Activated CD8-positive, alpha-beta memory T cell treated with anti-CD3 and anti-CD28 coated beads, Interleukin-2, amount 50 U/mL, for 4 hours (primary cell): ENCODE measurements at places on chromosomes 1 and 21.

DNA sequence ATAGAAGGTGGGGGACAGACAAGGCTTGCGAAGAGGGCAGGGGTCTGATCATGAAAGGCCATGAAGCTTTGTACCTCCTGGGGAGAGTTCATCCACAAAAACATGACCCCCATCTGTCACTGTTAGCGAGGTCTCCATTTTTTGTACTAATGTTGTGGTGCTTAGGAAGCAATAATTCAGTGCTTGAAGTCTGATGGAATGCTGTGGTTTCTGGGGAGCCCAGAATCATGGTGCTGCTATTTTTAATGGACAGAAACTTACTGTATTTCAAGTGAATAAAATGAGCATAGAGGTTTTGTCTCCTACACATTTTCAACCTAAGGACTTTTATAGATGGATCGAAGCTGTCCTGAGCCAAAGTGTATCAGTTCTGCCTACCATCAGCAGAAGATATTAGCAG is 28.2 kb upstream of the RGL1 start:
- no peak for DNase-seq

GRCh38 chr1:61358770-61359455 is 276.6 kb downstream of the NFIA start:
- DNase-seq = no peak

DNA sequence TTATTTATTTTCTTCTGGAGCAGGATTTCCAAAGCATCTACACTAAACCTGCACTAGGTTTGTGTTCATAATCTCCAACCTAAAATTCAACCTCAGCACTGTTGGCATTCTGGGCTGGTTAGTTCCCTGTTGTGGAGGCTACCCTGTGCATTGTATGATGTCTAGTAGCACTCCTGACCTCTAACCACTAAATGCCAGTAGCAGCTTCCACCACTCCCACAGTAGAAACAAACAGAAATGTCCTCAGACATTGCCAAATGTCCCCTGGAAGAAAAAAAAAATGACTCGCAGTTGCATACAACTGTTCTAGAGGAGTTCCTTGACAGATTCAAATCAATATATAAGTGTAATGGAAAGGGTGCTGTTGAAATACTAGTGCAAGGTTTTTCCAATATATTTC is 18.9 kb downstream of the GRIK1 start:
- DNase-seq = no peak

DNA sequence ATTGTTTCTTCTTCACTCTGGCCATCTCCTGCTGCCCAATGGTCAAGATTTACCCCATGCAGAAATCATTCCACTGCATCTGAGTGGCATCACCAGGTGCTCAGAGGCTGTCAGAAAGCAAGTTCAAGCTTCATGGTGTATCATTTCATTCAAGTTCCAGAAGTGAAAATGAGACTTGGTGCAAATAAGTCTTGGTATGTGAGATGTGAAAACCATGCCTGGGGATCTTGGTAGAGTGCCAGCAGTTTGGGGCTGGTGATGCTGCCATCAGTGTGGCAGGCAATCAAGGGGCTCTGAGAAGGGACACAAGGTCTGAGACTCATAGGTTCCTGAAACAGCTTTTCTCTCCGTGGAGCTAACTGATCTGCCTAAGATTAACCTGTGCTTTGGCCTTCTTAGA is 52.0 kb downstream of the CD2 start:
- DNase-seq = peak; percentile 54

DNA sequence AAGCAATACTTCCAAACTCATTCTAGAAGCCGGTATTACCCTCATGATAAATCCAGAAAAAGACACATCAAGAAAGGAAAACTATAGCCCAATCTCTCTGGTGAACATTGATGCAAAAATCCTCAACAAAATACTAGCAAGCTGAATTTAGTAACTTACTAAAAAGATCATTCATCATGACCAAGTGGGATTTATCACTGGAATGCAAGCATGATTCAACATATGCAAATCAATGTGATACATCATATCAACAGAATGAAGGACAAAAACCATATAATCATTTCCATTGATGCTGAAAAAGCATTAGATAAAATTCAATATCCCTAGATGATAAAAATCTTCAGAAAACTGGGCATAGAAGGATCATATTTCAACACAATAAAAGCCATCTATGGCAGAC is 402.9 kb downstream of the TGFB2 start:
- no peak for DNase-seq

DNA sequence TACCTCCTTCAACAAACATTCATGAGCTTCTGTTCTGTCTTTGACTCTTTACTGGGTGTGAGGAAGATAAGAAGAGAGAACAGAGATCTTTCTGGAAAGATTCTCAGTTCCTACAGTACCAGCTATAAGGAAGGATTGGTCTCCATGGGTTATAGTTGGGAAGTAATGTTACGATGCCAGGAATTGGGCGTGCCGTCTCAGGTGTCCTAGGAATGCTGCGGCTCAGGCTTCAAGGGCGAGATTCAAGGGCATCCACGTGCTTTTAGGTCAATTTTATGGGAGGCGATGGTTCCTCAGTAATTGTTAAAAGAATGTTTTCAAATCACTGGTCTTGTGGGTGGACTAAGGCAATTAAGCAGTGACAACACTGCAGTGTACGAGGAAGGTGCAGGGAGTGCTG is 27.3 kb downstream of the COG2 start:
- no peak for DNase-seq

- DNase-seq = no peak
Measured at GRCh38 chr1:41400225-41400624, 39.0 kb downstream of the FOXO6 start.

DNA sequence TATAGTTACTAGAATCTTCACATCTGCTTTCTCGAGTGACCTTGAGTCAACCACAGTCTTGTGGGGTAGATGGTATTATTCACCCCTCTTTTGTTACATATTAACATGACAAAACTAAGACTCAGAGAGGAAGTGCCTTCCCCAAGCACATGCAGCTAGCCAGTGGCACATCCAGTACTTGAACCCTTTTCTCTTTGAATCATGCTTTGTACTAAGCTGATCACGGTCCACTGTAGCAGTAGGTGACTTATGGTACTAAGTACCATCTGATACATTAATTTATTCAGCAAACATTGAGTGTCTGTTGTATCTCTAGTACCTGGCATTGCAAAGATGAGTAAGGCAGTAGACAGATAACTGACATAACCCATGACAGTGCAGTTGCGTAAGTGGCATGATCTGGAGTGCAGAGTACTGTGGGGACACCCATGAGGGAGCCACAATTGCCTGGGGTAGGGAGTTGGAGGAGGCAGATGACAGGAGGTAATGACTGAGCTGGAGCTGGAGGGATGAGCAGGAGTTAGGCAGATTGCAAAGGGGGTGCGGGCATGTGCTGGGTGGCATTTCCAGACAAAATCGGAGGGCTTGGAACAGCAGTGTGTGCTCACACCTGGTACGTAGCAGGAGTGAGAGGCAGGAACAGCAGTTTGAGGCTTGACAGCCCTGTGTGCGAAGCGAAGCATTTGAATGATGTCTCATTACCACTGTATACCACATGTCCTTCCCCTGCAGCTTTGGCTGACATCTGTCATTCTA is 29.8 kb downstream of the UCK2 start:
- DNase-seq = no peak

- DNase-seq = no peak
Measured at GRCh38 chr1:3275471-3276340, 178.8 kb upstream of the ARHGEF16 start.

- no peak for DNase-seq
Measured at GRCh38 chr21:45448810-45449657, 44.1 kb downstream of the COL18A1 start.

- no peak for DNase-seq
Measured at GRCh38 chr1:235601104-235601503, 48.5 kb downstream of the GNG4 start.

- DNase-seq = no peak
Measured at GRCh38 chr1:200176181-200176580, 148.7 kb downstream of the NR5A2 start.

DNA sequence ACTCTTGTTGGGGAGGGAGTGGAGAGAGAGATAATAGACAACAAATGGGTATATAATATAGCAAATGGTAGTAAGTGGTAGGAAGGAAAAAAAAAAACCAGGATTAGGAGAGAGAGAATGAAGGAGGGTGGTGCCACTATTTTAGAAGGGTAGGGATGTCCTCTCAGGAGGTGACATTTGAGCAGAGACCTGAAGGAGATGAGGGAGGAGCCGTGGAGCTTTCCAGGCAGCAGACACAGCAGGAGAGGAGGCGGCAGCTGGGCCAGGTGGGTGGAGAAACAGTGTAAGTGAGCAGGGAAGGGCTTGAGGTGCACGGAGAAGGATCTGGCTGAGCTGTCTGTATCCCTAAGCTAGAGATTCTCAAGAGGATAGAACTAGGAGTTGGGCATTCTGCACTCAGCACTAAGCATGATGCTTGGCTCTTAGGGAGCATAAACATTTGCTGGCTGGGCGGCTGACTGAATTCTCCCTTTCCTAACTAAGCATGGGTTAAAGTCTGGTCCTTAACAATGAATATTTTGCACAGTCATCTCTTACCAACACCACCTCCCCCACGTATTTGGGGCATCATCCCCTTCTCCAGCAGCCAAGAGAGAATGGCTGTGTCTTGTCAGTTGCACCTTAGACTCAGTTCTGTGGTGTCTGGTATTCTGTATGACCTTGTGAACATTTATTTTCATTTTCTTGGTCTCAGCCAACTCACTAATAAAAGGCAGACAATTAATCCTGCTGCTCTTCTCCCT is 27.6 kb upstream of the SARS1 start:
- no peak for DNase-seq
